T-helper 9 cell (primary cell): ENCODE measurements at places on chromosomes 6 and 20.

DNA sequence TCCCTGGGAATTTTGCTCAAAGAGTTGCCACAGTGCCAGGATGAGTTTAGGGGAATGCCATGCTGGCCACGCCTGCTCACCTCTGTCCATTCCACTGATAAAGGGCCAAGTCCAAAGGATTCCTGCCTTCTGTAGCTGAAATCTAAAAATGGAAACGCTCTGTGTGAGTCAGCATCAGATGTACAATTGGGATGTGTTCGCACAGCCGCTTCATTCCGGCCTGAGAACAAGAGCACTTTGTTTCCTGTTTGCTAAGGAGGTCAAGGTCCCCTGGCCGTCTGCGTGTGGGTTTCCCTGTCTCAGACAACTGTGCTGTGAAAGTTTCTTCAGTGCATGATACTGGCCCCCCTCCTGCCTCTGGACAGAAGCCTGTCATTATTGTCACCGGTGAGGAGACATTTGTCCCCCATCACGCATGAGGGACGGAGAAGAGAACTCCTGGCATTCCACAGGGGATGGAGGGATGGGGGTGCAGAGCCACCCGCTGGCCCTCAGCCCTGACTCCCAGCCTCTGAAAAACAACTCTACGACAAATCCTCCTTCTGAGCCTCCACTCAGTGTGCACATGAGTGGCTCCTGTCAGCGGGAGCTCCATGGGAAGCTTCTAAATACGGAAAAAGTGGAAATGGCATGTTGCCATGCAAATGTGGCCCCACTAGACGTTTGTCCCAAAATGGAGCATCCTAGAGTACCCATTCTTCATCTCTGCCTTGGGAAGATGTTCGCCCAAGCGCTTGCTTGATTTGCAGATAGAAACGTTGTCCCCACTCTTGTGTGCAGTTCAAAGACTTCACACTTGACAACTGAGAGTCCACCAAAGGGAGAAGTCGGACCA lies 143.5 kb upstream of the AFDN start:
- DNase-seq, result no peak

DNA sequence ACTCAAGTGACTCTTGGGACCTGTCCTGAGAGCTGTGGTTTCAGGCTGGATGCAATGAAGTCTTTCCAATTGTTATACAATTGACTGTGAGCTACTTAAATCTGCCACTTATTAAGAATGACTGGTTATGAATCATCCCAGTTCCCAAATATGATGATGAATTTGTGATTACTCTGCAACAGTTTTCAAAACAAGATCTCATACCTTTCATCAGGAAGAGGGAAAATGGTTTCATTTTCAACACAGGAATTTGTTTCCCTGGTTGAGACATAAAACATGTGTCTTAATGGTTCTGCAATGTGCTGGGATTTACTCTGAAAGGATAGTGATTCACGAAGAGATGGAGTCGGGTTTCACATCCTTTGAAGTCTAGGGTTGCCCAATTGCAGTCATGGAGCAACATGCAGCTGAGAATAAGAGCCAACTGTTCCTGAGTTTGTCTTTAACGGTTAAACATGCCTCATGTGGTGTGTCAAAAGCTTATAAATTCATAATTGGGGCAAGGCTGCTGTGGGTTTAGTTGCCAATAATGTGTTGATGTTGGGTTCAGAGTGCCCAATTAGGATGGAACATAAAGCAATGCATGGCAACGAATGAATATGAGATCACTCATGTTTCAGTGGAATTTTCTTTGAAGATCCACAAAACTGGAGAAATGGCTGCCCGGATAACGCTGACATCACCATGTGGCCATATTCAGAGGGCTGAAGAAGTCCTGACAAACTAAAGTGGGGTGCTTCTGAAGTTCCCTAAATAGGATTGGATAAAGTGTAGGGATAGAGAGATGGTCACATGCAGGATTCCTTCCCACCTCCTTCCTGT lies 41.0 kb downstream of the CYP24A1 start:
- DNase-seq, result no peak

DNA sequence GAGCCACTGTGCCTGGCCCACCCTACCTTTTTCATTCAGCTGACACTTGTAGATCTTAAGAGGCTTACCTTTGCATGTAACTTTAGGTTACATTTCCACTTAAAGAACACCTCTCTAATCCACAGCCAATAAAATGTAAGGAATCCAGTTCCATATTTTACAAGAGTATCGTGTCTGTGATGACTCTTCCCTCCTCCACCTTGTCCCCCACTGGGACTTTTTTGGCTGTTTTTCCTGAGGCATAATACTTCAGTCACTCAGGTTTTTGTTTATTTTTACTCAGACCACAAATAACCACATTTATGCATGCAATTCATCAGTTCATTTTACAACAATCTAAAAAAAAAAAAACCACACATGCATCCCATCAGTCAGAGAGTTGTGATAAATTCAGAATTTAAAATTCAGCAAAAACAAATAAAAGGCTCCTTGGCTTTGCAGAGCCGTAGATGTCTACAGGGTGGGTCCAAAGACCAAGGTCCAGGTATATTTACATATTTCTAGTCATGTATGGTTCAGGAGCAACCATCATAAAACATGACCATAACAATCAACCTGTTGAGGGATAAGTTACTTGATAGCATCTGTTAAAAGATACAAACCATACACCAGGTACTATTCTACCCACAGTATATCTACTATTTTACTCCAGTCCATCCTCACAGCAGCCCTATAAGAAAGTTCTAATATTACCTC lies 9.9 kb downstream of the ATXN1 start:
- DNase-seq, result no peak

GRCh38 chr20:944148-944547 lies 28.0 kb upstream of the ANGPT4 start:
- DNase-seq, result no peak

- no peak for DNase-seq
These were observed 172.1 kb upstream of the GGTLC1 start for GRCh38 chr20:24160563-24161281.

DNA sequence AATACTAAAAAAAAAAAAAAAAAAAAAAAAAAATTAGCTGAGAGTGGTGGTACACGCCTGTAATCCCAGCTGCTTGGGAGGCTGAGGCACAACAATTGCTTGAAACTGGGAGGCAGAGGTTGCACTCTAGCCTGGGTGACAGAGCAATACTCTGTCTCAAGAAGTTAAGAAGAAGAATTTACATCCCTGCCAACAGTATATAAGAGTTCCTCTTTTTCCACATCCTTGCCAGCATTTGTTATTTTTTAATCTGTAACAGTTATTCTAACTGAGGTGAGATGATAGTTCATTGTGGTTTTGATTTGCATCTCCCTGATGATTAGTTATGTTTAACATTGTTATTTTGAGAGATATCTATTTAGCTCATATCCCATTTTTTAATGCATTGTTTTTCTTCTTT lies 20.3 kb upstream of the DYNLRB1 start:
- DNase-seq, result no peak

- DNase-seq, result no peak
These were observed 154.9 kb downstream of the FARS2 start for GRCh38 chr6:5416250-5416649.

DNA sequence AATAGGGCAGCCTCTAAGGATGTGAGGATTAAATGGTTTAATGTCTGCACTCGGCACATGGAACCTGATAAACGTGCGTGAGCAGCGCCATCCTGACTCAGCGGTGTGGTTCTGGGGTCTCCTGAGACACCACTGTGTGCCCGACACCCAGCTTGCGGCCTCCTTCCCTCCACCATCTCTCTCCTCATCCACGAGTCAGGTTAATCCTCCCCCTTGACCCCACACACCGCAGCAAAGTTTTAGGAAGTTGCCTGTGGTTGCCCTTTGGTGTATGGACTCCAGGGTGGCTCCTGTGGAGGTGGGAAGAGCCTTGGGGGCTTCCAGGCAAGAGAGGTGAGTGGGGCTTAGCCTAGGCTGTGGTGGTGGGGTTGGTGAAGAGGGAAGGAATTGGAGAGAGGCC lies 68.2 kb downstream of the PHACTR3 start:
- no peak for DNase-seq

DNA sequence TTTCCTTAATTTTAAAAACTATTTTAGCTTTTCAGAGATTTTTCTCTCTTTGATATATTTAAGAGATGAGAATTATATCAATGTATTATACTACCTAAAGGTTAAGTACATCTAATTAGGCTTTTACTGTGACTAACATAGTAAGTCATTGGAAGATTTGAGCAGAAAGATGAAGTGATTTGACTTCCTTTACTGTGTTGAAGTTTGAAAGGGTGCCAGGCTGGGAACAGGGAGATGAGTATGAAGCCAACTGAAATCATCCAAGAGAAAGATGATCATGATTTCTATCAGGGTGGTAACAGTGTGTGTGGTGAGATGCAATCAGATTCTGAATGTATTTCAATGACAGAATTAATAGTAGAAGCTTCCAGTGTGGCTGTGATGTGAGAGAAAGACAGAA lies 87.3 kb downstream of the TRDN start:
- no peak for DNase-seq

DNA sequence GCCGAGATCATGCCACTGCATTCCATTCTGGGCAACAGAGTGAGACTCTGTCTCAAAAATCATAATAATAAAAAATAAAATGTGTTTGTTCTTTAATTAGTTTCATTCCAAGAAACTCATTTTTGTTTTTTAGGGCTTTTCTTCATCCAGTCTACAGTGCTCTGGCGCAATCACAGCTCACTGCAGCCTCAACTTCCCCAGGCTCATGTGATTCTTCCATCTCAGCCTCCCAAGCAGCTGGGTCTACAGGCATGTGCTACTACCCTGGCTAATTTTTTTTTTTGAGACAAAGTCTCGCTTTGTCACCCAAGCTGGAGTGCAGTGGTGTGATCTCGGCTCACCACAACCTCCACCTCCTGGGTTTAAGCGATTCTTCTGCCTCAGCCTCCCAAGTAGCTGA lies 143.6 kb upstream of the JARID2 start:
- DNase-seq, result no peak

GRCh38 chr20:48266571-48266970 lies 481.3 kb upstream of the SULF2 start:
- no peak for DNase-seq

GRCh38 chr6:160004018-160004417 lies 35.1 kb downstream of the IGF2R start:
- DNase-seq, result no peak

- no peak for DNase-seq
These were observed 22.7 kb downstream of the PTPRT start for GRCh38 chr20:43167021-43167420.

GRCh38 chr20:59813948-59814839 lies 119.2 kb downstream of the SYCP2 start:
- no peak for DNase-seq

- DNase-seq, result no peak
These were observed 13.1 kb downstream of the ACSS1 start for GRCh38 chr20:25044660-25045342.

DNA sequence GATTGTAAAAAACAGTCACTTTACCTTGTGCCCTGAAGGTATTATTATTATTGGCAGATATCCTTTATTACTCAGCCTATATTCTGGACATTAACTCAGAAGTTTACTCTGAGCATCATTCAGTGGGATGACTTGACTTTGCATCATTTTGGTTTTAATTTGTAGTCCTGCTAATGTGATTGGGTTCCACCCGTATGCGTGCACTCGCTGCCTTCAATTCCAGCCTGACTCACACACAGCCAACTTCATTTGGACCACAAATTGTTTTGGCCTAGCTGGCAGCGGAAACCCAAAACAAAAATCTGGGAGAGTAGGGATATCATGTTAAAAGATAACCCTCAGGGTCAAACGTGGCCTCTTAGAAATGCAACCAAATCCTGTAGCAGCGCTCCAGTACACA lies 704.4 kb upstream of the SLC35B3 start:
- no peak for DNase-seq

DNA sequence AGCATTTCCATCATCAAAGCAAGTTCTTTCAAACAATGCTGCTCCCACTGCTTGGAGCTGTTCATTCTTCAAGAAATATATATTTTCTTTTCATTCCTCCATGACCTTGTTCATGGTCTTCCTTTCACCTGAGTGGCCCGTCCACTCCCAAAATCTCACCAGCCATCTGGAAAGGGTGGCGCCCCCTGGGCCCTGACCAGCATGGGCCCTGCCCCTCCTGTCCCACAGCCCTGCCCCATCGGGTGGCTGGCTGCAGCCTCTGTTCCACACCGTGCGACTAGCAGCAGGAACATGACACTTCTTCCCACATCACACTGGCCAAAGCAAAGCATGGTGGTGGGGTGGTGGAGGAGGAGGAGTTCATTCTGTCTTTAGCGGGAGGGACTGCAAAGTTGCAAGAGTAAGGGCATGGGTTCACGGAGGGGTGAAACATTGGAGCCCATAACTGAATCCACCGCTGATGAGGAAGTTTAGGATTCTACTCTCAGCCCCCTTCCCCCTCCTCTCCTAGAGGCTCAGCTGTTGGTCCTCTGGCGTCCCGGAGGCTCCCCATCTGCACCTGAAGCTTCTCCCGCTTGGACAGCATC lies 195.2 kb upstream of the SLC24A3 start:
- DNase-seq, result no peak

- DNase-seq, result no peak
These were observed 602.6 kb upstream of the PTCHD4 start for GRCh38 chr6:48713612-48714011.

GRCh38 chr6:120894077-120894476 lies 440.2 kb downstream of the TBC1D32 start:
- no peak for DNase-seq

DNA sequence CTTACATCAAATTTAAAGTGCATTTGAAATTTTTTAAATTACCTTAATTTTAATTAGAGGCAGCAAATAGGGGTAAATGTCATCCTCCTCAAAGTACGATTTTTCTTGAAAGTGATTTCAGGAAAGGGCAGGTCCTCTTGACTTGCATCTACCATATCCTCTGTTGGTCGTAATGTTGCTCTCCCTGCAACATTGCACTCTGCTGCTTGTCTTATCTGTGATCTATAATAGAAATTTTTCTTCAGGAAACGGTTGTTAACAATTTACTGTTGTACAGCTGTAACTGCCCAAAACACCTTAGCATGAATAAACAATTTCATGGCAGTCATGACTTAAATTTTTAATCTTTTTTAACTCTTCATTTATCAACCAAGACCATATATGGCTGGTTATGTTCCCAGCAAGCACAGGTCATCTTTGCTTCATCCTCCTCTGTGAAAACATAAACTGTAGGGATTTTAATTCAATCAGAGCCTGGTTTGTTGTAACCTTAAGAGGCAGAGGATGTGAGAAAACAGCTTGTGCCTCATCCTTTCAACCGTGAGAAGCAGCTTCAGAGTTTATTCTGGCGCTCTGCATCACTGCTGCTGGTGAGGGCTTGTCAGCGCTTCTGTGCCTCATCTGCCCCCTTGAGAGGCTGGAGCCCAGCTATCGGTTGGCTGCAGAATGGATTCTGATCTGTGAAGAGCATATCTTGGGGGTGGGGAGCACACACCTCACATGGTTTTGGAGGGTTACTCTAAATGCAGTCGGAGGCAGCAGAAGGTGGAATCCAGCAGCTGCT lies 56.0 kb downstream of the CTNNBL1 start:
- DNase-seq, result no peak

DNA sequence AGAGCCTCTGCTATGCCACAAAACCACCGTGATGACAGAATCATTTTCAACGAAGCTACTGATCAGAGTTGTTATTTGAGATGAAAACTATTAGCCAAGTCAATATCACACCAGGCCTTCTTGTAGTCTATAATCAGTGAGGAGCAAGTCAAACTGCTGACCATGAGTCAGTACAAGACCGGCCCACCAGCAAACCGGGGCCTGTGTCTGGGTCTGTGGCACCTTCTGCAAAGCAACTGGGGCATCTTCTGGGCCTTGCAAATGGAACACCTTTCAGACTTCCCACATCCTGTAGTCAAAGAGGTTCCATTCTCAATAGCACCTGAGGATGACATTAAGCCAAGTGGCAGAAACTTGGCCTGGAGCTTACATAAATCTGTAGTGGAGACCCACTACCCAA lies 38.5 kb downstream of the CPXM1 start:
- no peak for DNase-seq

GRCh38 chr20:53672484-53673129 lies 79.0 kb upstream of the ZNF217 start:
- DNase-seq, result no peak
